Activated naive CD8-positive, alpha-beta T cell treated with anti-CD3 and anti-CD28 coated beads, Interleukin-2, amount 10 ng/mL, durations not matched to agents 7 days and 5 days (primary cell): ENCODE measurements at places on chromosomes 2 and 18. TPM values are rescaled to one million over a fixed set of nuclear protein-coding genes. Genes with fewer than 3 reads are reported as not detected.
A peak's percentile ranks its signal among the peaks of the same experiment; 100 is the strongest.

DNA sequence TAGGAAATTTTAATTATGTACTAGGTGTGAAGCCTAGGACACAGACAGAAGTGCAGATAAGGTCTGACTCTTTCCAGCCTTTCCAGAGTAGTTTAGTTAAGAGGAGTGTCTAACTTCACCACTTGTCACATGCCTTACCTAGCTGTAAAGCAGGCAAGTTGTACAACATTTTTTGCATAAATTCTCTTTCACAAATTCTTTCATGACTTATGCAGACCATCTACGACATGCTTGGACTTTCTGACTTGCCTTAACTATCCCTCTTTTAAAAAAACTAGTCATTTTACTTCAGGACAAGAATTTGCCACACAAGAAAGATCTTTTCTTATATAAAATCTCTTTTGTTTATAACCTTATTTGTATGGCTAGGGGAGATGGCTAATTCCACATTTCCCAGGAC, 1273.6 kb upstream of the SLC39A10 start:
- no peak for DNase-seq
- no peak overlapping the region for H3K4me3 ChIP-seq
- H3K27ac ChIP-seq: no peak overlapping the region
- no peaks in the 10 kb centered on the region for H3K27me3 ChIP-seq
- H3K4me1 ChIP-seq: no peaks in the 10 kb centered on the region

DNA sequence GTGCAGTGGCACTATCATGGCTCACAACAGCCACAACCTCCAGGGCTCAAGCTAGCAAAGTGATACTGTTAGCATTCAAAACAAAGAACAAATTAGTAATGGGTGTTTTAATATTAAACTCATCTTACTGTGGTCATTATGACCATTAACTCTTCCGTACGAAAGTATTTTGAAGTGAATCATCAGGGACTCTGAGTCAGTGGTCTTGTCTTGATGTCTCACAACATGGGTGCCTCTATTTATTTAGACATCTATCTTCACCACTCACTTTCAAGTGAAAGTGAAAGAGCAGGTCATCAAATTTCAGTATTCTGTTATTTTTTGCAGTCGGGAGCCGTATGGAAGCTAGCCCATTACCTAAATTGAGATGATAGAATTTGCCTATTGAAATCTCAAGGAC, 1118.2 kb downstream of the DPP10 start:
- no peak for DNase-seq
- no peaks in the 10 kb centered on the region for H3K4me1 ChIP-seq
- no peaks in the 10 kb centered on the region for H3K36me3 ChIP-seq
- H3K4me3 ChIP-seq: no peak overlapping the region

GRCh38 chr18:10923551-10924070, 225.8 kb downstream of the PIEZO2 start:
- no peak for DNase-seq
- no peaks in the 10 kb centered on the region for H3K36me3 ChIP-seq
- H3K4me1 ChIP-seq: no peaks in the 10 kb centered on the region
- H3K4me3 ChIP-seq: no peak overlapping the region
- no peaks in the 10 kb centered on the region for H3K27me3 ChIP-seq
- no peak overlapping the region for H3K27ac ChIP-seq

Gene CNDP1
- total RNA-seq: not detected

Gene CD302
- 0.62 TPM for total RNA-seq

Gene SERPINB4
- total RNA-seq: not detected

GRCh38 chr2:127859712-127860085, 1.7 kb upstream of the POLR2D start:
- peak overlapping the region; percentile 28 for H3K27ac ChIP-seq
- peaks cover 14% of the 10 kb centered on the region for H3K36me3 ChIP-seq
- peaks cover 23% of the 10 kb centered on the region for H3K4me1 ChIP-seq

DNA sequence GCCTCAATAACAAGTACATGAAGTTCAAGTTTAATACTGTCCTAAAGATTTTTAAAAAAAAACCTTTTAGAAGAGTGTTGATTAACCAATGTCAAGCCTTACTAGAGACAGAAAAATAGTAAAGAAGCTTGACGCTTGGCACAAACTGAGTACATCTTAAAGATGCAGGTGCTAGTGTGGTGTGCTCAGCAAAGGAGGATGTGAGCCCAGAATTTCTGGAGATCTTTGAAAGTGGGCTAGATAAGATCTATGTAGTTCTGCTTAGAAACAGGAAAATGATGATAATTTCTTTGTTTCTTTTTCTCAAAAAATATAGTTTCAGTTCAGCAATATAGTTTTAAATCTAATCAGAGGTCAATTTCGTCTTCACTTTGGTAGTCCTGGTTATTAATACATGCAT, 118.3 kb upstream of the KLHL14 start:
- DNase-seq: no peak
- no peak overlapping the region for H3K27ac ChIP-seq
- H3K4me3 ChIP-seq: no peak overlapping the region
- no peaks in the 10 kb centered on the region for H3K4me1 ChIP-seq

Gene MAP2
- not detected for total RNA-seq

DNA sequence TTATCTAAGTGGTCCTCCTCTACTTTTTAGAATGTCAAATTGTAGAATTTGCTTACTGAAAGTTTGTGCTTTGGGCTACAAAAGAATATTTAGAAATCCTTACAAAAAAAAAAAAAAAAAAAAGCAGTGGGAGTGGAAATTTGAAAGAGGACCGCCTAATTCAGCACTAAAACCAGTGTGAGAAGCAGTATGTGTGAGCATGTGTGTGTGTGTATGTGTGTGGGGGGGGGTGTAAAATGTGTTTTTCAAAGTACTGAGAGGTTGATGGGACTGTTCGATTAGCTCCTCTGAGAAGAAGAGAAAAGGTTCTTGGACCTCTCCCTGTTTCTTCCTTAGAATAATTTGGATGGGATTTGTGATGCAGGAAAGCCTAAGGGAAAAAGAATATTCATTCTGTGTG, at the start of gene VIT:
Gene VIT, plus strand, starts transcription at position 175 of the 400 bp plus-strand sequence. CDS start 19,664 bp downstream, outside the sequence.
- no peak within 1 kb of the TSS for H3K4me3 ChIP-seq
- H3K36me3 ChIP-seq: no peaks in the 10 kb centered on the region
- no peak within 1 kb of the TSS for H3K27ac ChIP-seq
- H3K27me3 ChIP-seq: peaks cover 18% of the 10 kb centered on the region
- DNase-seq: no peak

Gene CCDC141
- total RNA-seq: 15.0 TPM

- no peaks in the 10 kb centered on the region for H3K27me3 ChIP-seq
- H3K4me1 ChIP-seq: no peaks in the 10 kb centered on the region
- DNase-seq: no peak
Measured at GRCh38 chr2:237358721-237359517, 55.0 kb downstream of the COL6A3 start.

- H3K4me3 ChIP-seq: no peak overlapping the region
- no peaks in the 10 kb centered on the region for H3K36me3 ChIP-seq
- H3K27me3 ChIP-seq: peaks cover 18% of the 10 kb centered on the region
- H3K27ac ChIP-seq: no peak overlapping the region
- H3K4me1 ChIP-seq: no peaks in the 10 kb centered on the region
Measured at GRCh38 chr18:54780970-54781369, 47.3 kb upstream of the RAB27B start.

GRCh38 chr2:25482341-25482740, 140.6 kb upstream of the DNMT3A start:
- H3K4me1 ChIP-seq: peaks cover 7% of the 10 kb centered on the region
- H3K4me3 ChIP-seq: no peak overlapping the region
- no peak for DNase-seq
- H3K27me3 ChIP-seq: no peaks in the 10 kb centered on the region
- no peak overlapping the region for H3K27ac ChIP-seq
- H3K36me3 ChIP-seq: peaks cover 12% of the 10 kb centered on the region
